HS-5 (cell line): ENCODE measurements at places on chromosomes 5 and 9.

DNA sequence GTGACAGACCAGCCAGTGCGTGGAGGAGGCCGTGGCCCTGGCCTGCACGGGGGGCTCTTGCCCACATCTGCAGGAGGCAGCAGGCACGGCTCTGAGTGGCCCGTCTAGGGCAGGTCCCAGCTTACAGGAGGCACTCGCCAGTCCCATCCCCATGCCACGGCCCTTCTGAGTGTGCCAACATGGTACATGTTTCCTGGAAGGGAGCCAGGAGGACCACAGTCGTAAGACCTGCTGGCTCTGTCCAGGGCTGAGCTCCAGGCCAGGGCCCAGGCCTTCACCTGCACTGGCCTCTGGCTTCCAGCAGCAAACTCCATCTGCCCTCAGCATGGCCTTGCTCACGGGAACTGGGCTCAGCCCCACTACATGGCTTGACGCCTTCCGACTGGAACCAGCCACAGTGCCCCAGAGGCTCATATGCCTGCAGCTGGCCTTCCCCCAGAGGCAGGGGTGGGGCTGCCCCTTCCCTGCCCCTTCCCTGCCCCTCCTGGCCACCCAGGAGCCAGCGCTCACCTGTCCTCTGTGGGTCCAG is 3.8 kb downstream of the NKD2 start:
- DNase-seq: no peak

GRCh38 chr5:61575103-61575502 is 243.0 kb downstream of the ZSWIM6 start:
- peak; percentile 66 for DNase-seq

- DNase-seq: no peak
Measured at GRCh38 chr5:92775711-92776615, 805.1 kb downstream of the NR2F1-AS1 start.

GRCh38 chr5:175253597-175253996 is 190.4 kb downstream of the DRD1 start:
- DNase-seq: peak; percentile 14

DNA sequence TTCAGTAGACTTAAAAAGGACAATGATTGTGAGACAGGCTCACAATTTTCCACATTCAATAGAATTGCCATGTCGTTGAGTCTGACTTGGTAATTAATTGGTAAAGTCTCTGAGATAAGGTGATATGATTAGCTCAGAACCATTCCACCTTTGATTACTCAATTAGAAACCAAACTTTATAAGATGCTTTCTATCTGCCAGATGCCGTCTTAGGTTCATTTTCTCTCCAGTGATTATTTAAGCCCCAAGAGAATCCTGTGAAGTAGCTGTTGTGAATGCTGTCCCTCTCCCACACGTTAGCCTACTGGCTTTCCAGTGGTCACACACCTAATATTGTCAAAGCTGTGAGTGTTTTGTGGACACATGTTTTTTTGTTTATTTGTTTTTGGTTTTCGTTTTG is 528.9 kb upstream of the ZNF462 start:
- no peak for DNase-seq

GRCh38 chr9:85530721-85531120 is 211.0 kb downstream of the AGTPBP1 start:
- DNase-seq: no peak
